ENCODE measurements at places on chromosomes 6 and 20. TPM values are rescaled to one million over a fixed set of nuclear protein-coding genes. Genes with fewer than 3 reads are reported as not detected.

EYS gene
- total RNA-seq, result not detected

OPN5 gene
- not detected for total RNA-seq

GRCh38 chr20:50246367-50247195 lies 56.0 kb downstream of the CEBPB start:
- no peak for DNase-seq
- no peaks in the 10 kb centered on the region for H3K4me1 ChIP-seq
- H3K27ac ChIP-seq, result no peak overlapping the region
- no peaks in the 10 kb centered on the region for H3K27me3 ChIP-seq
- H3K36me3 ChIP-seq, result no peaks in the 10 kb centered on the region
- H3K4me3 ChIP-seq, result no peak overlapping the region

DNA sequence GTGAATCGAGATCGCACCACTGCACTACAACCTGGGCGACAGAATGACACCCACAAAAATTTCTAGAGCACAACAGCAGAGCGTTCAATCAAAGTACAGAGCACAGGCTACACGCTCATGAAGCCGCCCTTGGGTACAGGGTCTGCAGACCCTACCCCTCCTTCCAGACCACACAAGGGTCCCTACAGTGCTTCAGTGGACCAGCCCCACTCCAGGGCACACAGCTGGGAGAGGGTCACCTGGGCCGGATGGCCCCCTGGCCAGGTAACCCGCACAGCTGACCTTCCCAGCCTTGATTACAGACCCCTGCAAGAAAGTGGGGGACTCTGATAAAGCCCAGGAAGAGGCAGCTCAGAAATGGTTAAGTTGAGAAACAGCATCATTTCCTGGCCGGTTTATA lies 63.6 kb downstream of the RIPOR3 start:
- no peaks in the 10 kb centered on the region for H3K36me3 ChIP-seq
- no peaks in the 10 kb centered on the region for H3K4me1 ChIP-seq
- DNase-seq, result no peak
- H3K27ac ChIP-seq, result no peak overlapping the region

- no peak for DNase-seq
- H3K4me3 ChIP-seq, result no peak overlapping the region
- peaks cover 16% of the 10 kb centered on the region for H3K4me1 ChIP-seq
- no peaks in the 10 kb centered on the region for H3K27me3 ChIP-seq
These were observed 6.5 kb downstream of the PIM1 start for GRCh38 chr6:37176268-37177076.

- no peaks in the 10 kb centered on the region for H3K27me3 ChIP-seq
- DNase-seq, result no peak
- no peaks in the 10 kb centered on the region for H3K4me1 ChIP-seq
- no peak overlapping the region for H3K27ac ChIP-seq
- H3K4me3 ChIP-seq, result no peak overlapping the region
These were observed 182.7 kb upstream of the PMEPA1 start for GRCh38 chr20:57892471-57892870.

- DNase-seq, result no peak
- no peaks in the 10 kb centered on the region for H3K4me1 ChIP-seq
- peak within 1 kb of the TSS; percentile 48 for H3K27ac ChIP-seq
- H3K36me3 ChIP-seq, result no peaks in the 10 kb centered on the region
- peak within 1 kb of the TSS; percentile 81 for H3K4me3 ChIP-seq
These were observed at the start of gene PERP for GRCh38 chr6:138107078-138107751. PERP (minus strand) TSS chr6:138107419; CDS start chr6:138107340, 79 bp downstream.

CALHM4 gene
- not detected for total RNA-seq

SLC16A10 gene
- 7.8 TPM for total RNA-seq

DNA sequence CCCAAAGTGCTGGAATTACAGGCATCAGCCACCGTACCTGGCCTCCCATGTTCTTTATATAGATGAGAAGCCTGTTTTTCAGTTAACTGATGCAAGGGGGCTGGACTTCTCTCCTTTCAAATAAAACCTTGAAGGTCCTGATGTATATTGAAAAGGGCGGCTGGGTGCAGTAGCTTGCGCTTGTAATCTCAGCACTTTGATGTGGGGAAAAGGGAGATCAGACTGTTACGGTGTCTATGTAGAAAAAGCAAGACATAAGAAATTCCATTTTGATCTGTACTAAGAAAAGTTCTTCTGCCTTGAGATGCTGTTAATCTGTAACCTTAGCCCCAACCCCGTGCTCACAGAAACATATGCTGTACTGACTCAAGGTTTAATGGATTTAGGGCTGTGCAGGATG lies 16.1 kb upstream of the SAMHD1 start:
- no peak overlapping the region for H3K4me3 ChIP-seq
- no peak overlapping the region for H3K27ac ChIP-seq
- no peaks in the 10 kb centered on the region for H3K4me1 ChIP-seq
- H3K36me3 ChIP-seq, result no peaks in the 10 kb centered on the region
- DNase-seq, result no peak
- no peaks in the 10 kb centered on the region for H3K27me3 ChIP-seq

GRCh38 chr6:163952005-163952404 lies 537.5 kb downstream of the QKI start:
- no peak for DNase-seq
- H3K4me1 ChIP-seq, result no peaks in the 10 kb centered on the region
- H3K27me3 ChIP-seq, result no peaks in the 10 kb centered on the region
- H3K36me3 ChIP-seq, result no peaks in the 10 kb centered on the region

DNA sequence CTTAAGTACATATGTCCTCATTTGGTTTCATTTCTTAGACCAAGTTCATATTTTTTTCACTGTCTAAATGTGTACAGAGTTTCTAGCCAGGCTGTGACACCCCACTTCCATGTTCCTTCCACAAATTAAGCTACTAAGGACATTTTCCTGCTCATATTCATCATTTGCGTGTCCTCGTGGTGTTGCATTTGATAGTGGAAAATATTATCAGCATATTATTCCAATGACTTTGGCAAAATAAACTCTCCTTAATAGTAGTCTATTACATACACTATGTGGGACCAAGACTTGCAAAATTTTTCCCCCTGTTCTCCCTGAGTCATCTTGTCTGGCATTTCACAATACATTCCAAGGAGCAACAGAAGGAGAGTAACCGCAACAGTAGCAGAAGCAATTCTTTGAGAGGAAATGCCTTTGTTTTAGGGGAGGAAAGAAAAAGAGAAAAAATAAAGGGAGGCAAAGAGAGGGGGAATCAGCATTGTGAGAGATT lies 599.2 kb downstream of the COL12A1 start:
- no peaks in the 10 kb centered on the region for H3K27me3 ChIP-seq
- H3K4me1 ChIP-seq, result peaks cover 28% of the 10 kb centered on the region
- no peaks in the 10 kb centered on the region for H3K36me3 ChIP-seq
- H3K27ac ChIP-seq, result peak overlapping the region; percentile 53

DNA sequence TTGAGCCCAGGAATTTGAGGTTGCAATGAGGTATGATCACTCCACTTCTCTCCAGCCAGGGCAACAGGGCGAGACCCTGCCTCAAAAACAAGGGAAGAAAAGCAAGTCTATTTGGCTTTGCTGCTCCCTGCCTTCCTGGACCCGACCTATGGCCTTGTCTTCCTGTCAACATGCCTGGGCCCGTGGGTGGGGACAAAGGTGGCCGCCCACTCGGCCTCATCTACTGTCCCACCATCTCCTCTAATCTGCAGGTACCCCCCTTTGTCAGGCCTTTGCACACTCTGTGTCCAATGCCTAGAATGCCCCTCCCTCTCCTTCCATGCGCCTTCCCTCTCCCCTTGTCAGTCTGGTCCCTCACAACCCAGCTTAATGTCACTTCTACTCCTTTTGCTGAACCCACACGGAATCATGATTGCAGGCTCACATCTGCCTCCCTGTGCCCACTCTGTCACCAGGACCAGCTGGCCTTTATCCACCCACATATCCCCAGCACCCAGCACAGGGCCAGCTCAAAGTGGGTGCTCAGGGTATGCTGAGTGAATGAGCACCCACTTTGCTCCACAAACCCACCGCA lies 40.3 kb downstream of the MDFI start:
- DNase-seq, result no peak
- H3K4me1 ChIP-seq, result peaks cover 5% of the 10 kb centered on the region
- no peak overlapping the region for H3K4me3 ChIP-seq
- no peaks in the 10 kb centered on the region for H3K27me3 ChIP-seq

OR2B6 gene
- not detected for total RNA-seq

TSHZ2 gene
- 51.9 TPM for total RNA-seq

GRCh38 chr6:1325461-1326309 lies 13.8 kb downstream of the FOXQ1 start:
- no peaks in the 10 kb centered on the region for H3K36me3 ChIP-seq
- DNase-seq, result no peak
- no peak overlapping the region for H3K27ac ChIP-seq
- H3K4me3 ChIP-seq, result no peak overlapping the region

DNA sequence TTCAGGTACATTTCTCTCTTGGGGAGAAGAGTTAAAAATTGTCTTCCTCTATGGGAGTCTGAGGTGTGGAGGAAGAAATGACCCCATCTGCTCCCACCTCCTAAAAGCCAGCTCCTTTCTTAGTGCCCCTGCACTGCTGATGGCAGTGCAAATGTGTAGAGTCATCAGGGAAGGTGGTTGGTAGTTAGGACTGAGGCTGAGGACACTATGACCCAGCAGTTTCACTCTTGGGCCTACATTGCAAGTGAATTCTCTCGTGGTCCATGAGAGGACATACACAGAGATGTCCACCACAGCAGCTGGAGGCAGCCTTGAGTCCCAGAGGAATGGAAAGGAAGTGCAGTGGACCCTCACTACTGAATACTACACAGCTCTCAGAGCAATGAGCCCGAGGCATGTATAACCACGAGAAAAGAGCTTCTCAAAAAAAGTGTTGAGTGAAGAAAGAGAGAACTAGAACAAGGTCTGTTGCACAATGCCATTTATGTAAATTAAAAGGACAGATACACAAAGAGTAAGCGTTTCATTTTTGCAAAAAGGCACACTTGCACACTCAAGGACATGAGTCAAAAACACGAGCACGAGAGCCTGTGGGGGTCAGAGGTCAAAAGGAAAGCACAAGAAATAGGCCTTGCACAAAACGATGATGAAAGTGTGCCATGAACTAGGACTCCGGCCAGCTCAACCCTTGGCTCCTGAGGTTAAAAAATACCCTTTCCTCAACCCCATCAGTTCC lies 308.2 kb upstream of the PRND start:
- no peaks in the 10 kb centered on the region for H3K27me3 ChIP-seq
- H3K4me3 ChIP-seq, result no peak overlapping the region
- no peaks in the 10 kb centered on the region for H3K4me1 ChIP-seq
- H3K36me3 ChIP-seq, result no peaks in the 10 kb centered on the region
- no peak for DNase-seq

GRCh38 chr20:50746138-50746940 lies 15.0 kb downstream of the PARD6B start:
- H3K27me3 ChIP-seq, result no peaks in the 10 kb centered on the region
- no peak overlapping the region for H3K4me3 ChIP-seq
- no peak for DNase-seq
- no peak overlapping the region for H3K27ac ChIP-seq

DNA sequence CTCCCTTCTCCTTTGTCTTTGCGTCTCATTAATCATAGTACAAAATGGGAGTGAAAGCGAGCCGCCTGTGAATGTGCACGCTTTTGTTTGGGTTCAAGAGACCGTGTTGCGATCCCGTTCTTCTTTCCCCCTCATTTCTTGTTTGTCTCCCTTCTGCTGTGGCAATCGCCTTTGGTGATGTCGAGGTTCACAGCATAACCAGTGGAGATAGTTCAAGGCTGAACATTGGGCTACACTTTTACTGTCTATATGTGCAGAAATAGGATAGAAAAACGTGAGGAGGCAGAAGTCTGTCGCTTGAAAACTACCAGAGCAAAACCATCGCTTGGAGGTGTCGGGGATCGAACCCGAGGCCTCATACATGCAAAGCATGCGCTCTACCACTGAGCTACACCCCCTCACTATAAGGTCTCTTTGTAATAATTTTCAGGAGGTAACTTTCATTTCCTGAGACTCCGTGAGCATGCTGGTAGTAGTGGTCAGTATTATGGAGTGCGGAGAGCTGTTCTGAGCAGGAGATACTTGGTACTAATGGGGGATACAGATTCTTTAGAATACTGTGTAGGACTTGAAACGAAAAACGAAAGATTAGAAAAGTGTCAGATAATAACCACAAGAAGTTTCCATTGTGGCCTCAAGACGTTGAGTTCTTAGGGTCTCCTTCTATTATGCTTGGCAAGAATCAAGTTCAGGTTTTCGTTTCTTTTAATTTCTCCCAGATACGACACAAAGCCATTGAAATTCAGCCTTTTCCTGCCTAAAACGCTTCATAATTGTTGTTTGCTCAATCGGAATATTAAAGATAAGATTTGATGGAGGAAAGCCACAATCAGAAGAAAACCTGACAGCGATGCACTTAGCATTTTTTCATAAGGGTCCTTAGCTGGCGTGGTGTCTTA lies 106.6 kb downstream of the TRIM27 start:
- no peak overlapping the region for H3K27ac ChIP-seq
- H3K4me1 ChIP-seq, result no peaks in the 10 kb centered on the region
- H3K36me3 ChIP-seq, result no peaks in the 10 kb centered on the region
- no peak overlapping the region for H3K4me3 ChIP-seq

DNA sequence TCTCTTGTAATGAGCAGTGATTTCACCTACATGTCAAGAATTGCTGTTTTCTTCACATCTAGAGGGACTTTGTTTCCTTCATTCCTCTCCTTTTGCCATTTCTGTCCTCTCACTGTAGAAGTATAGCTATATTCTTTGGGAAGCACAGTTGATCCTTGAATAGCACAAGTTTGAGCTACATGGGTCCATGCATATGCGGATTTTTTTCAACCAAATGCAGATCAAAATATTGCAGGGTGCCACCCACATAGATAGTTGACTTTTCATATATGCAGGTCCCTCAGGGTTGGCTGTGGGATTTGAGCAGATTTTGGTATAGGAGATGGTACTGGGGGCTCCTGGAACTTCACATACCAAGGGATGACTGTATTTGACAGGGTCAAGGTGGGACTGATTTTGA lies 41.1 kb downstream of the BLTP3A start:
- no peak overlapping the region for H3K27ac ChIP-seq
- no peak for DNase-seq
- H3K36me3 ChIP-seq, result peaks cover 40% of the 10 kb centered on the region
- H3K4me3 ChIP-seq, result no peak overlapping the region
- no peaks in the 10 kb centered on the region for H3K4me1 ChIP-seq

PROKR2 gene
- total RNA-seq, result not detected

NRN1 gene
- total RNA-seq, result 40.8 TPM

BACH2 gene
- 7.7 TPM for total RNA-seq

- H3K4me1 ChIP-seq, result no peaks in the 10 kb centered on the region
- no peak overlapping the region for H3K27ac ChIP-seq
- H3K27me3 ChIP-seq, result no peaks in the 10 kb centered on the region
- H3K36me3 ChIP-seq, result no peaks in the 10 kb centered on the region
- no peak for DNase-seq
These were observed 268.3 kb upstream of the FAM83B start for GRCh38 chr6:54578261-54578660.

All from ascending aorta (tissue), 2 donors.